ENCODE measurements at places on chromosomes 13 and 19.
A peak's percentile ranks its signal among the peaks of the same experiment; 100 is the strongest.

DNA sequence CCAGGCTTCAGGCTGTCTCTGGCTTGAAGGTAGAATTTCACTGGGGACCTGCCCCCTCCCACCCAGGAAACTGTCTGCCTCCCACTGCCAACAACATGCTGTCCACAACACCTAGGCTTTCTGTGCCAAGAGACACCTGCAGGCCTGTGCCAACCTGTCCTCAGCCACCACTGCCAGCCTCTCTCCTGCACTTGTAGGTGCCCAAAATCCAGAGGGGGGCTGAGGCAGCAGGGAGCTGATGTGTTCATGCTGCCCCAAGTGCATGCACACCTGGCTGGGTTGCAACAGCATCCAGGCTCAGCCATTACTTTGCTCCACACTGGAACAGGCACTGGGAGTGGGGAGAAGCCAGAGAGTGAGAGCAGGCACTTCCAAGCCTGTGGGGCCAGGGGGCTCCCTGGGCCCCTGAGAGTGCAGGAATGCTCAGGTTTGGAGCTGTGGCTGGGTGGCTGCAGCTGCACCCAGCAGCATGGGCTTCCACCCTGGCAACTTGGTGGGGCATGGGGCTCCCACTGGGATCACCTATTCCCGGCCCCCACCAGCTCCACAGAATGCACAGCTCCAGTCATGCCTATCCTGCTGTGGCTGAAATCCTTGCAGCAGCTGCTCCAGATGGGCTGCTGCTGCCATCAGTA is 218.1 kb upstream of the OBI1 start:
- no peaks in the 10 kb centered on the region for H3K36me3 ChIP-seq
- H3K4me3 ChIP-seq, result no peak overlapping the region
- H3K27me3 ChIP-seq, result no peaks in the 10 kb centered on the region
- DNase-seq, result no peak
- H3K4me1 ChIP-seq, result no peaks in the 10 kb centered on the region

- DNase-seq, result no peak
- no peak overlapping the region for H3K4me3 ChIP-seq
These were observed 932.5 kb upstream of the MIR17HG start for GRCh38 chr13:90414691-90415596.

GRCh38 chr13:97002581-97002980 is 8.3 kb upstream of the OXGR1 start:
- H3K36me3 ChIP-seq, result no peaks in the 10 kb centered on the region
- no peak overlapping the region for H3K27ac ChIP-seq
- H3K4me1 ChIP-seq, result peaks cover 5% of the 10 kb centered on the region
- no peak for DNase-seq

- H3K27ac ChIP-seq, result peak within 1 kb of the TSS; percentile 45
- peak; percentile 85 for DNase-seq
- H3K4me1 ChIP-seq, result peaks cover 18% of the 10 kb centered on the region
- H3K27me3 ChIP-seq, result no peaks in the 10 kb centered on the region
- H3K4me3 ChIP-seq, result peak within 1 kb of the TSS; percentile 77
These were observed at the start of gene UBE2L5 for GRCh38 chr13:30422054-30422839. TSS of gene UBE2L5 (plus strand) at chr13:30422493. CDS start at chr13:30427991, 5,498 bp downstream.

DNA sequence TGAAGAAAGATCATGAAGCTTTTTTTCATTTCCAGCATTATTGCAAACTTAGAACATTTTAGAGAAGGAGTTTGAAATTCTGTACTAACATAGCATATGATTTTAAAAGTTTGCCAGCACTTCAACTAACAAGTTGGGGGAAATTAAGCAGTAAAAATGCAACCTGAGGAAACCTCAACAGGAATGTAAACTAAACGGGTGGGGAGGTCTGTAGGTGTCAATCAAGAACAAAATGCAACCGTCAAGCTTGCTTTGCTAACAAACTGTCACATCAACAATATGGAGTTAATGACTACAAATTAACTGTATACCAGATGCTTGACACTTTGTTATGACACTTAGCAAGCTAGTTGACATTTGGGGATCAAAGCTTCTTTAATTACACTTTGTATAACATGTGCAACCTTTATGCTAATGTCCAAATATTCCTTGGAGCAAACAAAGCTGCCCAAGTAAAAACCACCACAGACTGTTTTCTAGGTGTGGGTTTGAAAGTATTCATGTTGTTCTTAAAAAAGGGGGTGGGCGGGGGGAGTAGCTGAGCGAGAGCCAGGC is 52.1 kb downstream of the DACH1 start:
- H3K36me3 ChIP-seq, result no peaks in the 10 kb centered on the region
- no peak overlapping the region for H3K4me3 ChIP-seq
- no peak for DNase-seq
- H3K4me1 ChIP-seq, result no peaks in the 10 kb centered on the region
- no peak overlapping the region for H3K27ac ChIP-seq

All from B cell (primary cell).